NCI-H524 (cell line): ENCODE measurements at places on chromosomes 2 and 18.

DNA sequence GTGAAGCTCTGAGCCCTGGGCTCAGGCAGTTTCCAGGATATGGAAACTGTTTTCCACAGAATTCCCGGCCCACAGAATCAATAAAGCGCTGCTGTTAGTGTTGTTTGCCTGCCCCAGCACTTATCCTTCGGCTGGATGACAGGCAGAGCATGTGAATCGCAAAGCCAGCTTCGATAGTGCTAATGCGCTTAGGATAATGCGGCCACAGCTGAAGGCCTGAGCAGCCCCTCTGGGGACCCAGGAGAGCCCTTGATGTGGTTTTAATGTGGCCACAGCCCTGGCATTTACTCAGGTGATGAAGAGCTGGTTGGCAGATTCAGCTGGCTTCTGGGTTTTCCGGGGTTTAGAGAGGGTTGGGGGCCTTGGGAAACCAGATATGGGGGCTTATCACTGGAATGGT is 23.7 kb downstream of the PCARE start:
- peak; percentile 86 for DNase-seq

- DNase-seq, result no peak
These were observed 14.9 kb downstream of the ICOS start for GRCh38 chr2:203951366-203951902.

DNA sequence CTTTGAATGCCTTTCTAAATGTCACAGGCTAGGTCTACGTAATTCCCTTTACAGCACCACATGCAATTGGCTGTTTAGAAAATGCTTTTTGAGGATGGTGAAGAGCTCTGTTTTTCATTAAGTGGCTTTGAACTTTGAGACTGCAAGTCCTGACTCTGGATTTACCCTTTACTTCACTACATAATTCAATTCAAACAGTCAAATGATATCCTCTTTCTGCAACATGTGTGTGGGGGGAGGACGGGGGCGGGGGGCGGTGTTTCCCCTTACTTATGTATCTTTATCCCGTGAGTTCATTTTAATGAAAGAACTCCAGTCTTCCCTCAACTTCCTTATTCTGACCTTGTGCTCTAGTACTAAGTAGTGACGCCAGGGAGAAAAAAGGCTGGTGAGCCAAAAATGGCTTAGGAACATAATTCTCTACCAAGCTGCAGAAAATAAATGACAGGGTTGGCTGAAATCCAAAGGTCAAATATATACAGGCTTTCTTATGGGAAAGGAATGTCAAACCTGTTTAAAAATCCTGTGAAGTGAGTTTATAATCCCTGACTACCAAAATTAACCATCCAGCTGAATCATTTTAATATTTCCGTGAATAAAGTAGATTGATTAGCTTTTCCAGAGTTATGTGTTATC is 119.6 kb downstream of the SLC8A1 start:
- no peak for DNase-seq

DNA sequence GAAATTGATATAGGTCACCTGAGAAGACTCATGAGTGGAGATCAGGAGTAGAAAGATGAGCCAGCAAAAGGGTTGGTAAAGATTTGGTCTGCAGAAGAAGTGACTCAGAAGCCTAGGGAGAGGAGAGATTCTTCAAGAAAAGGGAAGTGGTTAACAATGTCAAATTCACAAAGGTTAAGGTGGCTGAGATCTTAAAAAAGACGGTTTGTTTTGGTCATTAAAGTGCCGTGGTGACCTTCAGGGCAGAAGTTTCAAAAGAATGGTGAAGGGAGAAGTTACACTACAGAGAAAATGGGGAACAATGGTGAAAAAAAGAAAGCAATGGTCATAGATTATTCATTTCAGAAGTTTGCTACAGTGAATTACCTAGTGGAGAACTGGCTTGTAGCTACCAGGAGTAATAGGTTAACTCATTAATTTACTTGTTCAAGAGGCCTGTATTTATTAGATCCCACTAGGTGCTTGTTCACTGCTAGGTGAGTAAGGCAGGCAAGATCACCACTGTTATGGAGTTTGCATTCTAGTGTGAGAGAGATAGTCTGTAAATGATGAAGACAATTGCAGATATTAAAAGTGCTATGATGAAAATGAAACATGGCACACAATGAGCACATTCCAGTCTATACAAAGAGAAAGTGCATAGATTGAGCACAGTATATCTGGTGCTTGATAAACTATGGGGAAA is 43.0 kb downstream of the FBXO48 start:
- DNase-seq, result no peak

- DNase-seq, result no peak
These were observed 37.0 kb downstream of the PUM2 start for GRCh38 chr2:20313659-20314058.

DNA sequence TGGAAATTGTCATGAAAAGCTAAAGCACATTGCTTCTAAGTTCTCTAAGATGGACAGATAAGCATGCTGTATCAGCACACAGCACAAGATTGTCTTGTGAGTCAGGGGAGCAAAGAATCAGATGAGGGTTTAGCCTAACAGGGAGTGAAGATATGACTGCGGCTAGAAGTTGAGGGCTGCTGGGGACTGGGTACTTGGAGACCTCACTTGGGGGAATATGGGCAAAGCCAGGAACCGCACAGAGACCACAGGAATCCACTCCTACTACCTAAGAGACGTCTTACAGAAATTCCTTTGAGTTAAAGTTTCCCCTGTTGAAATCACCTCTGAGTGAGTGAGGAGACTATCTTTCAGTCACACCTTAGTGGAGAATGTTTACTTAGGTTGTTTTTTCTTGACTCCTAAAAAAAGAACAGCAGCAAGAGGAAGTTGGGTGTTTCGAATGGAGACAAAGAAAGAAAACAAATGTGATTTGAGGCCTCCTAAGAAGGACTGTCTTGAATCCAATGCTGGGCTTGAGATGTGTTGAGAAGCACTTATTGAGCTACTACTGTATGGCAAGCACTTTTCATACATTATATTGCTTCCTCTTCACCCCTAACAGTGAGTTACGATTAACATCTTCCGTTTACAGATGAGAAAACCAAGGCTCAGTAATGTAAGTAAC is 100.7 kb downstream of the ANKRD44 start:
- no peak for DNase-seq

DNA sequence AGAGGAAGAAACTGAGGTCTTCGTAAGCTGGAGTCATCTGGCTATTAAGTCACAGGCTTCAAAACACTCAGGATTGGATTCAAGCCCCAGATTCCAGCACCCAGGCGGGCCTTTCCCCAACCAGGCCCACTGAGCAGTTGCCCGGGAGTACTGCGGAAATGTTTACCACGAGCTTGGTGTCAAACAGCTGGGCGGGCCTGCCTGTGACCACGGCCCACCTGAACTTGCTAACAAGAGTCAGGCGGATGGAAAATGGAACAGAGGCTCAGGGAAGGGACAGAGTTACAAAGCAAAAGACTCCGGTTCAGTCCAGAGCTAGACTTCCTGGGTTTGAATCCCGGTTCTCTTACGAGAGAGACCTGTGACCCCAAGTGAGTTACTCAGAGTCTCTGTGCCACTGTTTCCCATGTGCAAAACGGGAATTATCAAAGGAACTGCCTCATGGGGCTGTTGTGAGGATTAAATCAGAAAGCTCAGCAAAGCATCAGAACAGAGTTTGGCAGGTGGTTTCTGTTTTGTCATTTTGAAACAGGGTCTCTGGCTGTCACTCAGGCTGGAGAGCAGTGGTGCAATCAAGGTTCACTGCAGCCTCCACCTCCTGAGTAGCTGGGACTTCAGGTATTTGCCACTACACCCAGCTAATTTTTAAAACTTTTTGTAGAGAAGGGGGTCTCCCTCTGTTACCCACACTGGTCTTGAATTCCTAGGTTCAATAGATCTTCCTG is 49.0 kb upstream of the TFCP2L1 start:
- no peak for DNase-seq
